Stimulated activated CD8-positive, alpha-beta memory T cell treated with anti-CD3 and anti-CD28 coated beads, Interleukin-7, amount 100 ng/mL, for 24 hours (primary cell): ENCODE measurements at places on chromosomes 1 and 21.

DNA sequence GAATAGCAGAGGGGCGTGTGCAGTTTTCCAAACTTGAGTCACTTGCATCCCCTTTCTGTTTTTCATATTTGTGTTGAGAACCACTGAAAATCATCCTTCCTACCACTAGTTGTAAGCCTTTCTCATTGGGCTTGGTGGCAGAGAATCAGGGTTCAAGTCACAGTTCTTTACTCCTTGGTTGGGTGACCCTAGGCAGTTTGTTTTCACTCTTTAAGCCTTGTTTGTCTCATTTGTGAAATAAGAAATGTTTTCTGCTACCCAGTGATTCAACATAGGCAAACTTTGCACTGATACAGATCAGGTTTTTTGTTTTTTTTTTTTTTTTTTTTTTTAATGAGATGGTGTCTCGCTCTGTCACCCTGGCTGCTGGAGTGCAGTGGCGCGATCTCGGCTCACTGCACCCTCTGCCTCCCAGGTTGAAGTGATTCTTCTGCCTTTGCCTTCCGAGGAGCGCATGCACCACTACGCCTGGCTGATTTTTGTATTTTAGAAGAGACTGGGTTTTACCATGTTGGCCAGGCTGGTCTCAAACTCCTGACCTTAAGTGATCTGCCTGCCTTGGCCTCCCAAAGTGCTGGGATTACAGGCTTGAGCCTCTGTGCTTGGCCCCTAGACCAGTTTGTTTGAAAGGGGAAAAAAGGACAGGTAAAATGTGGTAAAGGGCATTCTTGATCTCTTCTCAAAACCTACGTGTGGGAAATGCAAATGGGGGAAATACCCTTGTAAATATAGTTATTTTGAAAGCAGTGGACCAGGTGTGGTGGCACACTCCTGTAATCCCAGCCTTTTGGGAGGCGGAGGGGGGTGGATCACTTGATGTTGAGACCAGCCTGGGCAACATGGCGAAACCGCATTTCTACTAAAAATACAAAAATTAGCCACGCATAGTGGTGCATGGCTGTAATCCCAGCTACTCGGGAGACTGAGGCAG is 3.2 kb downstream of the CLIC4 start:
- no peak for DNase-seq

DNA sequence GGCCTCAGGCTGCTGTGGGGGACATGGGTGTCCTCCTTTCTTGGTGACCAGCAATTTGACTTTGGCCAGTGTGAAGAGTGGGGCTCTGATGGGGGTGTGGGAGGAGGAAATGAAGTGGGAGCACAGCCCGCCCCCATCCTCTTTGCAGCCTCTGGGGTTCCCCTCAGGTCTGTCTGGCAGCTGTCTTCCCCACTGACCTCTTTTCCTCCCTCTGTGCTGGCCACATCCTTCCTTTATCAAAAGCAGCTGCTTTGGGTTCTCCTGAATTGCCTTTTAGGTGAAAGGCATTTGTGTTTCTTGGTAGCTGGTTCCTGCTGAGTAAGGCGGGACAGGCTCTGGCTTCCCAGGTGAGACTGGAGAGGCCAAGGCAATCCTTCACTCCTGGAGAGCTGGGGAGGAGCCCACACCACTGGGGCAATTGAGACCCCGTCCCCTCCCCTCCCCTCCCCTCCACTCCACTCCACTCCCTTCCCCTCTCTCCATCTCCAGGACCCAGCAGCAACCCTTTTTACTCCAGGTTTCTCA is 24.9 kb downstream of the PCAT6 start:
- DNase-seq, result no peak

- no peak for DNase-seq
Measured at GRCh38 chr1:115492880-115493279, 148.9 kb upstream of the VANGL1 start.

DNA sequence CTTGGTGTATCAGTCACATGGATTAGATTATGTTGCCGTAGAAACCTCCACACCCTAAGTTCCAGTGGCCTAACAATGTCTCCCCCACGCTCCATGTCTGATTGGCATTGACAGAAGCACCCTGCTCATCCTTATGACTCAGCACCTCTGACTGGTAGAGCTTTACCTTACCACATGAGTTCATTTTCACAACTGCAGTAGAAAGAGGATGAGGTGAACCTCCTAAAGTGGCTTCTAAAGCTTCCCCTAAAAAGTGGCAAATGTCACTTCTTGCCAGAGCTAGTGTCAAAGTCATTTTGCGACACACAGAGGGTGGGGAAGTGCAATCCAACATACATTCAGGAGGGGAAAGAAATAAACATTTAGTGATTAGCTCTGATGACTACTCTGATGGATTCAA is 30.6 kb upstream of the LYPD8 start:
- DNase-seq, result no peak

GRCh38 chr1:109910963-109911798 is 532 bp downstream of the CSF1 start:
- no peak for DNase-seq

GRCh38 chr1:185957441-185958363 is 223.5 kb downstream of the HMCN1 start:
- DNase-seq, result no peak

- no peak for DNase-seq
Measured at GRCh38 chr1:218673170-218673569, 328.0 kb downstream of the TGFB2 start.

DNA sequence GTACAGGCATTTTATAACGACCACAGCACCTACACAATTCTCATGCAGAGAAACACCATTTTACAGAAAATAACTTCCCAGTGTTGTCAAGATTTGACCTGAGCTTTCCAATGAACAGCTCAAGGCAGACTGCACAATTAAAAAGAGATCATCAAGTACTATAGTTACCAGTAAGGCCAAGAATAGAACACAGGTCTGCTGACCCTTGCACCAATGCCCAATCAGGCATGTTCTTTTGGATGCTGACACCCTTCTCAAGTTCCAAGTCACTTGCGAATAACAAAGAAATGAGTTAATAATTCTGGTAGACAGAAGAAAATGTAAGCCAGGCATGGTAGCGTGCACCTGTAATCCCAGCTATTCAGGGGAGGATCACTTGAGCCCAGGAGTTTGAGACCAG is 101.9 kb downstream of the SLC45A1 start:
- no peak for DNase-seq

GRCh38 chr1:211551638-211552460 is 27.1 kb downstream of the SLC30A1 start:
- DNase-seq, result no peak

DNA sequence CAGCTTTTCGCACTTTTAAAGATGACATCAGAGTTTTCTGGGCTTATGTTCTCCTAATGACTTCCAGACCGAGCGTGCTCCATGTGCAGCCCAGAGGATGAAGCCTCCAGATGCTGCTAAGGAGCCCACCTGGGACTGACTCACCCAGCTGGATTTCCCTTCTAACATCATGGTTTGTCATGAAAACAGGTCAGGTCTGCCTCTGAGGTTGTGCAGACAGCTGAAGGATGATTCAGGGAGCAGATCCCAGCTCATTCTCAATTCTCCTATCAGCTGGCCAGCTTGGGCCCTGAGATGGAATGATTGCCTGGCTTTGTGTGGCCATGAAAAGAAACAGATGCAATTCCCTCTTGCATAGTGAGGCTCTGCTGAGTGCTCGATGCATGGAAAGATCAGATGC is 123.9 kb upstream of the DUSP10 start:
- DNase-seq, result no peak
